NCI-H1092 treated with DMSO at 0.1 percent for 48 hours (cell line): ENCODE measurements at places on chromosomes 4 and X.

DNA sequence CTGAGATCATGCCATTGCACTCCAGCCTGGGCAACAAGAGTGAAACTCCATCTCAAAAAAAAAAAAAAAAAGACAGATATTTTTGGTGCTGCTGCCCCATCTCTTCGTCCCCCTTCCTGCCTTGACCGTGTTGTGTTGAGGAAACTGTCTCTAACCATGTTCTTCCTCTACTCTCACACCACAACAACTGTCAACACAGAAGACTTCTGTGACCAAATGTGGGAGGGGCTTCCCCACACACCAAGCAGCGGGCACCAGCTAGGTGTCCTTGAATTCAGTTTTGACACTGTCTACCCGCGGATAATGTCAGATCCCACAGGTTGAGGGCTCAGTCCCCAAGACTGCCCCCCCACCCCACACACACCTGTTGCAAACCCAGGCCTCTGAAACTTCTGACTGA is 104.7 kb upstream of the BCOR start:
- no peak for DNase-seq

- DNase-seq, result peak; percentile 77
Observed at GRCh38 chr4:173264684-173265185, 69.4 kb downstream of the HMGB2 start.

- DNase-seq, result peak; percentile 22
Observed at GRCh38 chr4:101104312-101105052, 242.8 kb downstream of the PPP3CA start.

GRCh38 chr4:107071108-107071507 is 35.0 kb upstream of the DKK2 start:
- DNase-seq, result no peak

DNA sequence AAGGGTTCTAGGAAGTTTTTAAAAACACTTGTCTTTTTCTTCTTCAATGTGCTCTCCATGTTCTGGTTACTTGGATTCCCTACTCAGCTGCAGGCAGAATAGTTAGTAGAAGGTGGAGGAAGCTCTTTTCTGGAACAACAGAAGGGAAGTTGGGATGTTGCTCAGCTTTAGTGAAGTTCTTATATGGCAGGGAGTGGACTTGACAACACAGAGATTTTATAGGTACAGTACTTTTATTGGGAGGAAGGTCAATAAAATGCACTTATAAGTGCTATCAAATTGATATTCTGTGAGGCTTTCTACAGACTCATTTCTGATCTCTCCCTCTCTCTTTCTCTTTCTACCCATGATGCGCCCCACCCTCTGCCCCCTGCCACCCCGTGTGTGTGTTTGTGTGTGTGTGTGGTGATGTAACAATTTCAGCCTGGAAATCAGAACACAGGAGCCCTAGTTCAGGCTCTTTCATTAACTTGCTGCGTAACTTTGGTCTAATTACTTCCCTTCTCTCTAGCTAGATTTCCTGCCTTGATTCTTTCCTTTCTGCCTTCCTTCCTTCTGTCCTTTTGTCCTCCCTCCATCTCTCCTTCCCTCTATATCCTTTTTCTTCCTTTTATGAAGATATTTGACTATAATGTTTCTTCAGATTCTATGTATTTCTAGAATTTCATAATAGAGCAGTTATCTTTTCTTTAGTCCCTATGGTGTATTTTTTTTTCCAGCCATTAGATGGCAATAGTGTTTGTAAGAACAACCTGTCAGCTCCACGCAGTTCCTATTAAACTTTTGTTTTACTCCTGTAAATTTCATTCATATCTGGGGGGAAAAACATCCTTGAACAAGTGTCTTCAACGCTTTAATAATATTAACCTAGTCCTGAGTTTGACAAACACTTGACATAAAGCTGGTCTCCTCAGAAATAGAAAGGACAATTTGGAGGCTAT is 37.1 kb downstream of the HEPH start:
- DNase-seq, result no peak

DNA sequence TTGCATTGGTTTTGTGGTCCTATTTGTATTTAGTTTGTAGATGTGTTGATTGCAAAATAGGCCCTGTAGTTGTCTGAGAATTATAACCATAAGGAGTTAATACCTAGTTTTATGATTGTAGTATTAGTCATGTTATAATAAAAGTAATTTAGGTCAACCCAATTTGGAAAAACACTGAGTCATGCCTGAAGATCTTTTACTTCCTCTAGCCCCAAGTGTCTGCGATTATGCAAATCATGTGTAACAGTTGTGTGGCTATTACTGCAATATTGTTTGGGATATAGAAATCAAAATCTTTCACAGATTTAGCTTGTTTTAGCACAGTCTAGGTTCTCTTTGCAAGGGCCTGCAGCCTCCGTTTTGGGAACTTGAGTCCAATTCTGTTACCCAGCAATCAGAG is 12.6 kb downstream of the SRD5A3 start:
- DNase-seq, result no peak

DNA sequence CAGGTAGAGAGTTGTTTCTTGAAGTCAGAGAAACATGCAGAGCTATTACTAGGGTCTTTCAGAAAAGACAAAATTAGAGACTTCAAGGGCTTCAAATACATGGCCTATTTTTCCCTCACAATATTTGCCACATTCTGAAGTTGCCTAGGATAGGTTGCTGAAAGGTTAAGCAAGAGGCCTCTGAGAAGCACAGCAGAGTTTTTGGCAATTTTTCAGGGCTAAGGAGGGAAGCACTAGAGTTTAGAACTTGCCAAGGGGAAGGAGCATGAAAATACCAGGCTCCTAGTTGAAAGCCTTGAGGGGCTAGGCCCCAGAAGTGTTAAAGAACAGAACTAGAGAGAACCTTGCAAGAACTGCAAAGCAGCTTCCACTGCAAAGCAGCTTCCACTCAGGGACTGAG is 86.4 kb downstream of the ANAPC10 start:
- no peak for DNase-seq

DNA sequence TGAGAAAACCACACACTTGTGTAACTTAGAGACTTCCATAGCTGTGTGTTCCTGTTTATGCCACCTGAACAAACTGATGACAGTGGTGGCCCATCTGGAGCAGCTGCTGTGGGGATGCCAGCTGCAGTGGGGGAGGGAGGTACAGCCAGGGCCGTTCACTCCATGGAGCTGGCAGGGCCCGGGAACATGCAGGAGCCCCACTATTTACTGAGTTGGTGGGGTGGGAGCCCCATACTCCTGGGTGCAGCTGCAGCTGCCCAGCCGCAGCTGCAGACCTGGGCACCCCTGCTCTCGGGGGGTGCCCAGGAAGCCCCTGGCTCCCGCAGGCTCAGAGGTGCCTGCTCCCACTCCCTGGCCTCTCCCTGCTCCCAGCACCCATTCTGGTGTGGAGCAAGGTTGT is 398.6 kb upstream of the RASGEF1B start:
- no peak for DNase-seq

DNA sequence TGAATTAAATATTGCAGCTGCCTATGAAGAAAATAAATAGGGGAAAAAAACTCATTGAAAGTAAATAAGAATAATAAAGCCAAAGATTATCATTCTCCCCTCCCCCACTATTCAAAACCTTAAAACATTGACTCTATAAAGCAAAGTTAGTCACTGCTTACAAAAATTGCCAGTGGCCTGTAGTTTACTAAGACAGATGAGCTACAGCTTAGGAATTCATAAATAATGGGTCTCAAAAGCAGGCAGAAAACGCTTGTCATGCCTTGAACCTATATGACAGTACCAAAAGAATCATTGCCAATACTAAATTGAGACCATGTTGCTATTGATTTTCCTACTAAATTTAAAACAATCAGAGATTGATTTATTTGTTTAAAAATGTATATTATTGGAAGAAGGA is 78.9 kb downstream of the SLC10A7 start:
- no peak for DNase-seq

GRCh38 chr4:169058312-169058711 is 48.3 kb upstream of the CBR4 start:
- DNase-seq, result no peak

GRCh38 chrX:40543661-40544328 is 37.0 kb upstream of the ATP6AP2 start:
- peak; percentile 78 for DNase-seq

GRCh38 chr4:30386266-30386895 is 333.8 kb upstream of the PCDH7 start:
- no peak for DNase-seq

DNA sequence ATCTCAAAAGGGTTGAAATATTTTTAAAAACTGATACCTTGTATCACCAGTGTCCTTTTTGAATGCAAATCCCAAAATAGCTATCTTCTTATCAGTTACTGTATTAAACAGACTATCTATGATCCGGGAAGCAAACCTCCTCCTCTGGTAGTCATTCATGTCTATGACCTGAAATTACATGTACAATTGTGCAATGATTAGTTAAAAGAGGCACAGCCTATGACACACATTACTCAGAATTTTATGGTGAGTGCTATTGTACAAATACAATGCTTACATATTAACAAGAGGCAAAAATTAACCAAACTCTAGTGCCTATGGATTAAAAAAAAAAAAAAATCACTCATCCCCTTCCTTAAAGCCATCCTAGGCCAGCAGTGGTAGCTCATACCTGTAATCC is 21.7 kb downstream of the UGDH start:
- DNase-seq, result no peak

GRCh38 chrX:56746996-56747395 is 18.0 kb downstream of the NBDY start:
- no peak for DNase-seq

DNA sequence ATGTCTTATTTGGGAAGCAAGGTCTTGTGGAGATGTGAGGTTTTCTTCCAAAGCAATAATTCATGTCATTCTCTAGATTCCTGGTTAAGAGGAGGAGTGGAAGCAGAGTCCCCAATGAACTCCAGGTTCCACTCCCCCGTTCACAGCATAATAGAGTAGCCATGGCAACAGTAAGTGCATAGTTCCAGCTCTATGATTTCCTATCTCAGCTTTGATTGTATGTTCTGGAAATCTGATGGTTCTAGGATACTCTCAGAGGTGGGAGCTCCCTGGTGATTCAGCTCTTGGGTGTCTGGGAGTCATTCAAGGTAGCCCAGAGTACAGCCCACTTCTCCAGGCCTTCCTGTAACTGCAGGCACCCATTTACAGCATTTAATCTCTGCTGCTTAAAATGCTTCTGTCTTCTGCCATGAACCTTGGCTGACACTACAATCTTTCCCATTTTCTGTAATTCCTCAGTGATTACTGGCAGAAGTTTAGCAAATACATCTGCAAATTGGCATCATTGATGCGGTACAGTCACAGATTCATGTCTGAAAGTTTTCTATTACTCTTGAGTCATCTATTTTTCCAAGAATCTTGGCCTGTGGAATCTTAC is 242.0 kb downstream of the MAPK10 start:
- DNase-seq, result no peak

- no peak for DNase-seq
Observed at GRCh38 chrX:94492541-94492940, 818.5 kb downstream of the FAM133A start.

DNA sequence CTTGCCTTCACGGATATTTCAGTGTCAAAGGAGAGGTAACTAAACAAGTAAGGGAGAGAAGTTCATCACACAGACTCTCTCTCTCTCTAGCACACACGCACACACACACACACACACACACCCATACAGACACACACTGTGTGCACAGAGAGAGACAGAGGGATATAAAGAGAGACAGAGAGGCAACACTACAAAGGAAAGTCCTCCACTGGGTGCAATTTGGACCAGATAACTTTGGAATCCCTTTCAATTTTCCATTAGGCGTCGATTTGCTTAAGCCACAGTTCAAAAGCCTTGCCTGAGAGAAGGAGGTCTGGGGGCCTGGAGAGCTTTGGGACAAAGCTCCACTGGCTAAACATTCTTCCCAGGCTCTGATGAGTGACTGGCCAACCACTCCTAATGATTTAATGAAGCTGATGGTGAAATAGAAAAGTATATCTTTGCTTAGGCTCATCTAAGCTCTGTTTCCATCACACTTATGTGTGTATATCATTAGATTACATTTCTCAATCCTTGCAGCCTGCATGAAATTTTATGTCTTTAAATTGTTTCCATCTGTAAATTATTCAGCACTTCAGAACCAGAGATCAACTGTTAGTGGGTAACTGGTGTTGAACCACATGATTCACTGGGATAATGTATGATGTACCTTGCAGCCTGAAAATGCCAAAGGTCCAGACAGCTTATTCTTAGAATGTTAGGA is 180.8 kb downstream of the MAGEB17 start:
- DNase-seq, result no peak

GRCh38 chrX:13469963-13470684 is 99.3 kb upstream of the EGFL6 start:
- no peak for DNase-seq

GRCh38 chrX:153903991-153904957 is at the start of gene AVPR2:
TSS of gene AVPR2 (plus strand) at chrX:153904673. CDS start at chrX:153905146, 473 bp downstream.
- DNase-seq, result no peak

- DNase-seq, result no peak
Observed at GRCh38 chr4:38967260-38968095, 64.7 kb downstream of the TMEM156 start.

DNA sequence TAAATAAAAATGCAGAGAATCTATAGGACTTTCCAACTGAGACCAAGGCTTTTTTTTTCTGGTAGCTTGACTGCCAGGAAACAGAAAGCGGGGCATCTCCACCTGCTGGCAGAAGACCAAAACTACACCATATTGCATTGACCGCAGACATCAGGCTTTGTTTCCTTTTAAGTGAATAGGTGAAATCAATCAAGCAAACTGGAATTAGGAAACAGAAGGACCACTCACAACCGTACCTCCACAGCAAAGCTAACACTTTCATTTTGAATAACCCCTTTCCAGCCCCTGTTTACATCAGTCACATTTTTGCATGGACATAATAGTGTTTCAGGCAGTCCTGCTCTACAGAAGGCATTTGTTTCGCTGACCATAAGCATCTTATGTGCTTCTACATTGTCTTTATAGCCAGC is 218.2 kb downstream of the IDS start:
- peak; percentile 25 for DNase-seq

DNA sequence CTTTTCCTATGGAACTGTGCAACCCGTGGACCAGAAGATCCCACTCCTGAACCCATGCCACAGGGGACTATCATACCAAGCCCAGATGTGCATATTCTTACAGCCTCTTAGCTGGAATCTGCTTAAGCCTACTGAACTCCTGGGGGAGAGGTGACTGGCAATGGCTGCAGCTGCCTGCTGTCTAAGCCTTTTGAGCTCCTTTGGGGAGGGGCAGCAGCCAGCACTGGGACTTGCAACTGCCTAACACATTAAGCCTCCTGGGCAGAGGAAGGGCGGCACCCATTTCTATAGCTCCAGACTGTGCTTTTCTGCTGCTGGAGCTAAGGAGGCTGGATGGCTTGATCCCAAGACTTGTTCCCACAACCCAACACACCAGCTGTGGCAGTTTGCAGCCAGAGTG is 117.9 kb upstream of the VEGFC start:
- DNase-seq, result no peak

- no peak for DNase-seq
Observed at GRCh38 chr4:20203508-20203907, 48.2 kb upstream of the SLIT2 start.
